Omental fat pad (tissue), 4 donors: ENCODE measurements at places on chromosomes 3 and 15.

DNA sequence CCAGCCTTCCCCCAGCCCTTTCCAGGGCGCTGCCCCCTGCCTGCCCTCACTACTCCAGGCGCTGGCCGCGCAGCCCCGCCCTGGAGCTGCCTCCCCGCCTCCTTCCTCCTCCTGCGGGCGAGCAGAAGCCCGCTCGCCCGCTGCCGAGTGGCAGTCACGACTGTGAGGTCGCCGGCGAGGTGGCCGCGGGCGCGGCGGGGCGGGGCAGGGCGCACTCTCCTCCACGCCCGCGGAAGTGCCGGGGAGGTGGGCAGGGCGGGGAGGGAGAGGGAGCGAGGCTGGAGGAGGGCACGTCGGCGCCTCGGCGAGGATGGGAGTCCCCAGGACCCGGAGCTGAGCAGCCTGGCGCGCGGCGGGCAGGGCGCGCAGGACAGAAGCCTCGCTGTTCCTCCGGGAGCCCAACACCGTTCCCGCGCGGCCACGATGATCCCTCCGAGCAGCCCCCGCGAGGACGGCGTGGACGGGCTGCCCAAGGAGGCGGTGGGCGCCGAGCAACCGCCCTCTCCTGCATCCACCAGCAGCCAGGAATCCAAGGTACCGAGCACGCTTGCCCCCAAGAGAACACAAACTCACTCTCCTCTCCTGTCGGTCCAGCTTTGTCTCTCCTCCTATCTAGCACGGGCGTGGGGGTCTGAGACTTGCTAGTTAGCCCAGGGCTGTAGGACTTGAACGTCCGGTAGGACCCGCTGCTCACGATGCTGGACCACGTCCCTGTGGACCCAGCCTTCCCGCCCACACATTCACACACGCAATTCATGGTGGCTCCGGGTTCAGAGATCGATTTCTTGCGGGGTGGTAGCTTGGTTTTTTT, at the start of gene STAC:
Gene STAC, plus strand, starts transcription at position 284 of the 811 bp plus-strand sequence. Its CDS starts 140 bp downstream, at position 424.
- DNase-seq: no peak

DNA sequence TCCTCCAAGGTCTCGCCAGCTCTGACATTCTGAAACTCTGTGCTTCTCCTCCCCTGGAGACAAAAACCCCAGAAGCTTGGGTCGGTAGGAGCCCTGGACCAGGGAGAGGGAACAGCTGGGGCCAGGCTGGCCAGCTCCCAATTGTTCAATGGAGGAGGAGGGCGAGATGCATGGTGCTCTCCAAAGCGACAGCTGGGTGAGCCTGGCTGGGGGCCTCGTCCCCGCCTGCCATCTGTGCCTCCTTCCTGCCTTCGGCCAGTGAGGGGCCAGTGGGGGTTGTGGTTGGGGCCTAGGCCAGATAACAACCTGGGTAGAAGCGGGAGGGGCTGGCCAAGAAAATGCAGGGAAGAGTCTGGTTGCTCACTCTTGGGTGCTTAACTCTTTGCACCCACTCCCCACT, 79.4 kb downstream of the CORO2B start:
- DNase-seq: no peak

GRCh38 chr3:180332608-180333007, 269.4 kb upstream of the TTC14 start:
- no peak for DNase-seq

GRCh38 chr3:166187237-166187636, 350.0 kb upstream of the BCHE start:
- no peak for DNase-seq

DNA sequence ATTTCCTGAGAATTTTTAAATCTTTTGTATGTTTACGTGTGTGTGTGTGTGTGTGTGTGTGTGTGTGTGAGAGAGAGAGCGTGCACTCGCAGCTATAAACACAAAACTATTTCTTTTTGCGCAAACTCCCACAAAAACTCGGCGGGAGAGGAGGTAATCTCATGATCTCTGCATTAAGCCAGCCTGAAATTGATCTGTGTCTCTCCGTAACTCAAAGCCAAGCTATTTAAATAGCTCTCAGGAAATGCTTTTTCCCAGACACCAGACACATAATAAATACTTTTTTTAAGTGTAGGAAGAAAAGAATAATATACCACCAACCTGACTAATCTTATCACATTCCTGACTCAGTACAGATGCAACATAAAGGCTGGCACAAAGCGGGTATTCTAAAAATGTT, 226.8 kb downstream of the MAGI1 start:
- no peak for DNase-seq

DNA sequence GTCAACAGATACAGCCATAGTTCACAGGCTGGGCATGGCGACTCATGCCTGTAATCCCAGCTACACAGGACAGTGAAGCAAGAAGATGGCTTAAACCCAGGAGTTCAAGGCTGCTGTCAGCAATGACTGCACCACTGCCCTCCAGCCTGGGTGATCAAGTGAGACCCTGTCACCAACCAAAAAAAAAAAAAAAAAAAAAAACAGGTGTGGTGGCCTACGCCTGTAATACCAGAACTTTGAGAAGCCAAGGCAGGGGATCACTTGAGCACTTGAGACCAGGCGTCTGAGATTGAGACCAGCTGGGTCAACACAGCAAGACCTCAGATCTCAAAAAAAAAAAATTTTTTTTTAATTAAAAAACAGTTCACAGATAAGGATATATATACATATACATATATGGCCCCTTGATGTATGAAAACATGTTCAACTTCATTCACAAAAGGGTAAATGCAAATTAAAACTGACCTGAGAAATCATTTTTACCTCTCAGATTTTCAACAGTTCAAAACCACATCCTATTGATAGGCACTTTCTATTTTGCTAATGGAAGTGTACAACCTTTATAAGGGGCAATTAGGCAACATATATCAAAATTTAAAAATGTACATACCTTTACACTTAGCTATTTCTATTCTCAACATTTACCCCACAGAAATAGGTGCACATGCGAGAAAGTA, 51.1 kb downstream of the OSBPL10 start:
- DNase-seq: no peak

- DNase-seq: no peak
These were observed 36.9 kb upstream of the CMSS1 start for GRCh38 chr3:99780749-99781148.

DNA sequence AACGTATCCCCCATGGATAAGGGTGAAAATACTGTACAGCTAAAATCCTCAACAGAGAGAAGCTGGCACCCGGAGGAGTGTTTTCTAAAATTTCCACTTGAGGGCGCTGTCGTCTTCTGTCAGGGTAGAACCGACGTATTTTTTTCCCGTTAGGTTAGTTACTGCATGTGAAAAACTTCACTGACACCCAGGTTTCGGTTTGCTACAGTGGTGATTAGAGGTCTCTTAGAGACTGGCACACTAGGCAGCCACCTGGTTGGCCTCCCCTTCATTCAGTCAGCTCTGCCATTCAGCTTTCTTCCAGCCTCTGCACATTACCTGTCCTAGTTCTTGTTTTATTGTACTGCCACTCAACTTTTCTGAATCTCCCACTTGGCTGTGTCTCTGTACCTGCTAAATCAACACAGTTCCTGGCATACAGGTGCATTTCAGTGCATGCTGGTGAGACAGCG, 18.4 kb downstream of the CCK start:
- DNase-seq: no peak

DNA sequence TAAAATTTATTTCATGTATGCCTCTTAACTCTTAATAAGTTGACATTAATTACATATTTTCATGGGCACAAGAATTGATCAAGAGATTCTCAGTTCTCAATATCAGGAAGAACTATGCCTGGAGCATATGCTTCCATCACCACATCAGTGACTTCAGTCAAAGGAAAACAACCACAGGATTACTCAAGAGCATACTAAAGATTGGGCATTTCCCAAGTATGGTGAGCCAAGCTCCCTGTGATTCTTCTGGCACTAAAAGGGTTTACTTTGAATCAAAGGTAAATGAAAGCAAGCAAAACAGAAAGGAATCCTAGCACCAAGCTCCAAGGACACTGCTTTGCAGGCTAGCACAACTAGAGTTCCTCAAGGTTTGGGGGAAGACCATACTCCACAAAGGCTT, 44.6 kb downstream of the FMN1 start:
- no peak for DNase-seq

- no peak for DNase-seq
These were observed 337.8 kb upstream of the TBC1D5 start for GRCh38 chr3:18080198-18080689.

GRCh38 chr3:57393977-57394376, 101.5 kb upstream of the ASB14 start:
- DNase-seq: no peak

- DNase-seq: no peak
These were observed 42.5 kb downstream of the GLB1 start for GRCh38 chr3:33054100-33055092.

- DNase-seq: no peak
These were observed 62.4 kb downstream of the ADAMTS9 start for GRCh38 chr3:64625381-64625780.

- no peak for DNase-seq
These were observed 4.3 kb downstream of the ISL2 start for GRCh38 chr15:76340803-76341365.

- no peak for DNase-seq
These were observed 427.3 kb upstream of the ZNF717 start for GRCh38 chr3:76212679-76213078.

DNA sequence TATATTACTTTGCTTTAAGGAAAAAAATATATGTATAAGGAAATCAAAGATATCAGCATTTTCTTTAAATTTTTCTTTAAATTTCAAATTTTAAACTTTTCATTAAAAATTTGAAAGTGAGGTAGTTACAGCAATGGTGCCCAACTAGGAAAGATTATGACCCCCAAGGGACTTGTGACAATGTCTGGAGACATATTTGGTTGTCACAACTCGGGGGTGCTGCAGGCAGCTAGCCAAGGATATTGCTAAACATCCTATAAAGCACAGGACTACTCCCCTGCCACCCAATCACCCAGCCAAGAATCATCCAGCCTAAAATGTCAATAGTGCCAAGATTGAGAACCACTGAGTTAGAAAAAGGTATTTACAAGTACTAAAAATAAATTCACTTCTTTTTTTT, 57.3 kb downstream of the SLC4A7 start:
- no peak for DNase-seq

- DNase-seq: no peak
These were observed 36.6 kb upstream of the EPHB3 start for GRCh38 chr3:184524981-184525336.

DNA sequence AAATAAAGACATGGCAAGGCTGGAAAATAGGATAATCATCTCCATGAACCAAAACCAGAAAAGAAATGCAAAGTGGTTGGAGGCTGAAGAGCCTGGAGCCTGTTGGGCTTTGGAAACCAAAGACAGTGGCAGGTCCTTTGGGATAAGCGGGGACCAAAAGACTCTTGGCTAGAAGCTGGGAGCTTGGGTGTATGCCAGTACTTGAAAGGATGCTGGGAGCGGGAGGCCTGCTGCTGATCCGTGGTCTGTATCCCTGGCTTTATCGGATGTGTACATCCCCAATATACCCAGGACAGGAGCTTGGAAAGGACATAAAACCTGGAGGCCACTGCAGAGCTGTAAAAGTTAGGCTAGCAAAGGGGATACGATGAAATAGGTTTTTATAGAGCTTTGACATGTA, 1.3 kb upstream of the CHRNB4 start:
- DNase-seq: no peak
